Natural killer cell (primary cell): ENCODE measurements at places on chromosomes 5 and 9. TPM values are rescaled to one million over a fixed set of nuclear protein-coding genes. Genes with fewer than 3 reads are reported as not detected.

N4BP3 gene
- 5.6 TPM for total RNA-seq

DNA sequence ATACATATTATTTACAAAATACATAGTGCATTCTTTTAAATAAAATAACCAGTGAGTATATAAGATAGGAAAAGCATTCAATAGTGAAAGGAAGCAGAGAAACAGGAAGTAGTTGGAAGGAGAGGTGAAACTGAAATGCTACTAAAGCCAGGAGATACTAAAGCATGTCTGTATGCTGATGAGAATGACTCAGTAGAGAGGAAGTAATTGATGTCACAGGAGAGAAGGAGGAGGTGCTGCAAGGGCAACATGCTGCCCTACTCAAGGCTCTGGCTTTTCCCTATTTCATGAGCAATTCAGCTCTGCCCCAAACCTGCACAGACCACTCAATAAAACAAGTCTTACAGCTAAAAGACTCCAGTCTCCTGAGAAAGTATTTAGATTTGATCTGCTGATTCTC is 108.5 kb upstream of the TXNDC8 start:
- DNase-seq, result no peak

DNA sequence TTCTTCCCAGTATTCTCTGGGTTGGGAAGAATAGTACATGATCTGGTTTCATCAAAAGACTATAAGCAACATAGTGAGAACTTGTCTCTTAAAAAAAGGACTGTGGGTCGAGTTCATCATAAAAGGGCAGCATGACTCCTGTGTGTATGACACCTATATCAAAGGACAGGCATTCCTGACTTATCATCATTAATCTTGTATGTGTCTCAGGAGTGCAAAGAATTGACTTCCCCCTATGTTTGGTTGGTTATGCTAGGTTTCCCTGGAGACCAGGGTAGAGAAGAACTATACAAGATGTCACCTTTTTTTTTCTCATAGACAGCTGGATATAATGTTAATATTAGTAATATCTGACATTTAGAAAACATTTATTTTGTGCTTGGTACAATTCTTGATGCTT is 173.1 kb upstream of the ANKRD55 start:
- DNase-seq, result no peak

DNA sequence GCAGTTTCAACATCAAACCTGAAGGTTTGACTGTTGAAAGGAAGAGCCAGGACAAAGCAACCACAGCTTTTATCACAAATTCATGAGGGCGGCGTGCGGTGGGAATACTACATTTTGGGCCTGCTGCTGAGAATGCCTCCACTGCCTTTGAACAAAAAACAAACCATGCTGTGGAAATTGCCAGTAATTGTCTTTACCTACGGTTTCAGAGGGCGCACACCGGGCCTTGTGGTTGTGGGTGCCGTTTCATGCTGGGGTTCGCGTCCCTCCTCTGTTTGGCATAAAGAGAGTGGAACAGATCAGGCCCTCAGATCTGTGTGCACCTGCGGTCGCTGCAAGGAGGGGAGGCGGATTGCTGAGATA is 27.6 kb upstream of the TCF7 start:
- DNase-seq, result peak; percentile 88

GRCh38 chr5:43017428-43017815 is 22.7 kb downstream of the ANXA2R start:
- no peak for DNase-seq
